ENCODE measurements at places on chromosomes 3 and 15.

- DNase-seq, result no peak
Observed at GRCh38 chr15:61138156-61138555, 90.9 kb downstream of the RORA start.

GRCh38 chr3:94336046-94336753 is 273.3 kb downstream of the NSUN3 start:
- DNase-seq, result no peak

- no peak for DNase-seq
Observed at GRCh38 chr3:65811086-65811761, 227.5 kb downstream of the MAGI1 start.

DNA sequence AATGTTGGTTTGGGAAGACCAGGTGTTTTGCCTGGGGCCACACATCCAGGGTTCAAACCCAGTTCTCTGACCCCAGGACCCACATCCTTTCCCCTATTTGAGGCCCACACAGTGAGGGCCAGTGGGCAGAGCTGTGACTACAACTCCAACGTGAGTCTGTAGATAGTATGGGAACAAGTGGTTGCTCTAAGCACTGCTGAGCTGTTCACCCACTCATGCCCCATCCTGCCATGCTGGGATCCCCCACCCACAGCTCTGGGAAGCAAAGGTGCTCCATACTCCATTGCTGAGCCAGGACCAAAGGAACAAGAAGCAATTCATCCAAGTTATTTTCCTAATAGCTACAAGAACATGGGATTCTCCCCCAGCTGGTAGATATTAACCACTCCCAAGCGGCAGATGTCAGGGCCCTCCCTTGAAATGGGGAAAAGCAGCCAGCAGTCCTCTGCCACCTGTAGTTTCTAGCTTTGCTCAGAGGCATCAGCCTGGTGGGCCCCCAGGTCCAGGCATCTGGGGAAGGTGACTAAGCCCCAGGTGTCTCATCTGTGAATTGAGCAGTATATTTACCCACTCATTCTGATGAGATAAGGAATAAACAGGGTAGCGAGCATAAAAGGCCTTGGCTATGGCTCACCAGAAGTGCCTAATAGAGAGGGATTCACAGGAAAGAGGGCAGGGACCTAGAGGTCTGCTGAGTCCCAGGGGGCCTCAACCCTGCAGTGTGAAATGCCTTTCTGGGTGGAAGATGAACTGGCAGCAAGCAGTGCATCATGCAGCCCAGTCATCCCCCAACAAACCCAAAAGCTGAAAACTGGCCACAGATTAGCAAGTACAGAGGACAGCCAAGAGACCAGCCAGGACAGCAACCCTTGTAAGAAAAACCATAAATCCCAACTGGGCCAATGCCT is 33.4 kb downstream of the POC1A start:
- DNase-seq, result no peak

GRCh38 chr3:187286467-187287059 is 5.0 kb downstream of the MASP1 start:
- DNase-seq, result no peak

GRCh38 chr3:46065294-46065705 is 38.0 kb upstream of the XCR1 start:
- peak; percentile 88 for DNase-seq

DNA sequence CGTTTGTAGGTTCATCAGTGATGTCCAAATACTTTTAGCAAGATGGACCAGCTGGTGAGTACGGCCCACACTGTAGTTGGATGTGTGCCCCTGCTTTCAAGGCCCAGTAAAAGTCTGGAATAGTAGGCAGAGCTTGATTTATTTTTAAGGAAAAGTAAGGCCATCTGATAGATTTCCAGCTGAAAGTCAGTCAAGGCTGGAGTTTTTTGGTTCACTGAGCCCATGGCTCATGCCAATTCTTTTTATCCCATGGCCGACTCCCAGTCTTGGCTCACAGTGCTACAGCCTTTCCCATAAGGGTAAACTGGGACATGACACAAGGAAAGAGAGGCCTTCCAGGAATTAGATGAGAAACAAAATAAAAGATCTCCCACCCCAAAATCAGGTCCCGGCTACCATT is 13.5 kb downstream of the CCDC80 start:
- DNase-seq, result no peak
